ENCODE measurements at places on chromosomes 2 and 18.
A peak's percentile ranks its signal among the peaks of the same experiment; 100 is the strongest.

DNA sequence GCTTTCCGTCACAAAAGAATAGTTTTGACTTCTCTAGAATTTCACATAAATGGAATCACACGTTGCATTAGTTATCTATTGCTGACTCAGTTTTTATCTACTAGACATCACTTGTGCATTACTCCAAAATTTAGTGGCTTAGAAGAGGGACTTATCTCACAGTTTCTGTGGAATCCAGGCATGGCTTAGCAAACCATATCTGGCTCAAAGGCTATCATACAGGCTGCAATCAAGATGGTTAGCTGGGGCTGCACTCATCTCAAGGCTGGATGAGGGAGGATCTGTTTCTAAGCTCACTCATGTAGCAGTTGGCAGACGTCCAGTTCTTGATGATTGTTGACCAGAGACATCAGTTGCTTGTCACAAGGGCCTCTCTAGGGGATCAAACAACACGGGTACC, 6.6 kb upstream of the DSC3 start:
- DNase-seq: peak; percentile 23

GRCh38 chr18:75167759-75168618, 41.0 kb downstream of the PTGR3 start:
- peak; percentile 89 for DNase-seq

GRCh38 chr2:147110317-147110716, 734.5 kb upstream of the ACVR2A start:
- peak; percentile 29 for DNase-seq

GRCh38 chr18:30175061-30175574, 867.4 kb downstream of the DSC3 start:
- no peak for DNase-seq

GRCh38 chr2:78383576-78383975, 641.9 kb upstream of the REG3G start:
- no peak for DNase-seq

GRCh38 chr2:70779491-70779890, 11.0 kb downstream of the FIGLA start:
- no peak for DNase-seq

- DNase-seq: no peak
Measured at GRCh38 chr2:181540421-181540820, 83.2 kb downstream of the ITGA4 start.

DNA sequence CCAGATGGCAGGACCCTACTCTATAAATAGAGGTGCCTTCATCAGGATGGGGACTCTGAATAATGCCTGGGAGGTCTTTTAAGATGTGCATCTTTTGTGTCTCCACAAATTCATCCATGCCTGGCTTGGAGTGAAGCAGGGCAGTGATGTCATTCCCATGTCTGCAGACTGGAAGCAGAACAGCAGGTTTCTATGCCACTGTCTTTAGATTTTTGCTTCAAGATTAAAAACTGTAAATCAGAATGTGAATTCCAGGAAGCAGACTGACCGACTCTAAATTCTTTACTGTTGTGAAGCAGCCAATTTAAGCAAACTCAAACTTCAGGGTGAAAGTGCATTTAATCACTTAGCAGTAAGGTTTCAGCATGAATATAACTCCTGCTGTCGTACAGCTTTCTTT, 159.3 kb downstream of the SCG2 start:
- DNase-seq: no peak

DNA sequence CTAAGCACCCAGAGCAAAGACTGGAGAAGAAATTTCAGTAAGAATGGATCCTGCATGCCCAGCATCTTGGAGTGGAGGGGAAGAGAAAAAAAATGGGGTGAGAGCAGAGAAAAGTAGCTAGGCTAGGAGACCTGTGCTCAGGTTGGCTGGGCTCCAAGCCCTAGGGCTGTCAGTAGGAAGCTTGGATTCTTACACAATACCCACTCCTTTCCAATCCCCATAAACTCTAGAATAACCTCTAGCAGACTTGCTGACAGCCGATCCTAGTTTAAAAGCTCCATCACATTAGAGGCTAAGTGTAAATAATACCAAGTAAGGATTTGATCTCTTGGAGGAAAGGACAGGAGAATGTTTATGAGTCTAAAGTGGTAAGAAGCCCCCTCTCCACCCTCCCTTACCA, 46.2 kb upstream of the NABP1 start:
- DNase-seq: peak; percentile 24

DNA sequence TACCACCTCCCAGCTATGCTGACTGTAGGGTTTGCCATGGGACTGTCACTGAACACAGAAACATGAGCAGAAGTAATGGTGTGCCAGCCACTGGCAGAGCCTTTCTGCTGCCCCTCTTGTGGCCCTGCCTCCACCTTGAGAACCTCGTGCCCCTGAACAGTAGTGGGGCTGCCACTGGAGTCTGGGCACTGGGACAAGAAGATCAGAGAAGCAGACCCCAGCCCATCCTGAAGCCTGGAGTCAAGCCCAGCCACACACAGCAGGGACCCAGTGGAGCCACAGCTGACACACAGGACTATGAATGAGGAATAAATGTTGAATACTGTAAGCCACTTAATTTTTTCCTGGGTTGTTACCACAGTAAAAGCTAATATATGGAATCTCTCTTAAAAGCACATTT, 159.6 kb downstream of the NCKAP5 start:
- DNase-seq: no peak

DNA sequence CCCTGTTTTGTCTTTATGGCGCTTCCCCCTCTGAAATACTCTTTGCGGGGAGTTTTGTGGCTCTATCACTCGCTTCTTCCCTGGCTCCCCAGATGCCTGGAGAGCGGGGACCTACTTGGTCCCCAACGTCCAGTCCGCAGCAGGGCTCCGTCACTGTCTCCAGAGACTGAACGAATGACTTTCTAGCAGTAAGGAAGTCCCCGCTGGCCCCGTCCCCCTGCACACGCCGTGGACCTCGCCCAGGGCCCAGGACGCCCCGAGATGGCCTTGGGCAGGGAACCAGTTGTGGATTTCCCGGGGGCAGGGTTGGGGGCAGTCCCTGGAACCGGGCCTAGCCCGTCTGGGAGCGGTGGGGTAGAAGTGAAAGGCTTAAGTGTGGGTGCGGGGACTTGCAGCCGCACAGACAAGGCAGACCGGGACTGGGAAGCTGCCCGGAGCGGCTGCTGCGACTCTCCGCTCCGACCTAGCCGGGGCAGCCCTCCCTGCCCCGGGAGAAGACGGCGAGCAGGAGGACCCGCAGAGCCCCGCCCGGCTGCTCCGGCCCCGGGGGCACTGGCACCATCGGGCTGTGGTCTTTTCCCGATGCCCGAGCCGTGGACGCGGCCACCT, 821 bp upstream of the EPHA4 start:
- DNase-seq: peak; percentile 78

GRCh38 chr2:134153294-134153880, 100.5 kb upstream of the MGAT5 start:
- no peak for DNase-seq

DNA sequence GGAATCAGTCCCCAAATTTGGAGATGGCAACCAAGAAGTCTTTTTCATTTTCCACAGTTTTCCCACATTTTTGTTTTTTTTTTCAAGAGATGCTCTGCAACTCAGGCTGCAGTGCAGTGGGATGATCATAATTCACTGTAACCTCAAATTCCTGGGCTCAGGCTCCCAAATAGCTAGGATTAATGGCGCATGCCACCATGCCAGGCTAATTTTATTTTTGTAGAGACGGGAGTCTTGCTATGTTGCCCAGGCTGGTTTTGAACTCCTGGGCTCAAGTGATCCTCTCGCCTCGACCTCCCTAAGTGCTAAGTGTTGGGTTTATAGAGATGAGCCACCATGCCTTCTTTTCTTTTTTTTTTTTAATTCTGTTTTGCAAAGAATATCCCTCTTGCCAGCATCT, 35.2 kb downstream of the PCBP1 start:
- no peak for DNase-seq

DNA sequence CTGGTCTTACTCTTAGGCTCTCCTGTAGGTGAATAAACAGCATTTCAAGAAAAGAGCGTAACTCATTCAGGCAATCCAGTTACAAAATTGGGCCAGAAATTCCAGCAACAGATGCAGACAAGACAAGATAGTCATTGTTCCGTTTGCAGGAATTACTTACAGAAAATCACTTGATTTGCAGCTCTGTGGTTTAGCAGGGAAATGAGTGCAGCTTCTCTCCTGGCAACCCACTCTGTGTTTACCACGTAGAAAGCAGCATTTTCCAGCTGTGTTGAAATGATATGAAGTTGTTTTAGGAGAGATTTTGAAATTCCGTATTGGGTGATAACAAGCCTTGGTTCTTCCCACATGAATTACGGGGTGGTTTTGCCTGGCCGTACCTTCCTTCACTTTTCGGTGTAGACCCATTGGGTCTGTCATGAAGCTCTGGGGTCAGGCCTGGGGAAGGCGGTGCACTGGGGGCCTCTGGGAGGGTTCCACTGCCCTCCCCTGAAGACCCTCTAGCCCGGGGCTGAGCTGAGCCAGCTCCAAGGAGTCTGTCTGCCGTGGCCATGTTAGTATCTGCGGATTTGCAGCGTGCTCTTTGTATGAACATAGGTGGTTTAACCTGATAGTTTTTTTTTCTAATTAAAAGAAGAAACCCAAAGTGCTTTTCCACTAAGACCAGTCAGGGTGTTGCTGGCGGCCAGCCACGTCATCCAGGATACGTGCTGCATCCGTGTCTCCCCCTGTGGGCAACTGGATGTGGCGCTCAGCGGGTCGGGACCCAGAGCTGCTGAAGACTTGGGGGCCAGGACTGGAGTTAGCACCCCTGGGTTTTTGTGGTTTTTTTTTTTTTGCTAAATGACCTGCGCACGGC, 58.9 kb upstream of the KCNG2 start:
- no peak for DNase-seq

- no peak for DNase-seq
Measured at GRCh38 chr18:25288340-25288938, 63.5 kb downstream of the ZNF521 start.

DNA sequence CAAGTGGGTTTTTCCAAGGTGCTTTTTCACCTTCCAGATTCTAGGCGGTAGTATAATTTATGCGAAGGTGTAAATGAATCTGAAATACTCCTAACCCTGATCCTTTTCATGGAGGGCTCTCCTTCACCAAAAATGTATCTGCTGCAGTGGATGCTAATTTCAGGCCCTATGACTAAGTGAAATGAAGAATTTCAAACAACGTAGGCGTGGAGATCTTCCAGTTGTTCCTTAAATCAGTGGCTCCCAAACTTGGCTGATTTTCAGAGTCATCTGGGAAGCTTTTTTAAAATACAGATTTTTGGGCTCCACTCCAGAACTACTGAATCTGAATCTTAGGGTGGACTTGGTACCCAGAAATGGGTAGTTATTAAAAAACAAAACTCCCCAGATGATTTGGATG, 5.5 kb downstream of the GCKR start:
- DNase-seq: no peak

DNA sequence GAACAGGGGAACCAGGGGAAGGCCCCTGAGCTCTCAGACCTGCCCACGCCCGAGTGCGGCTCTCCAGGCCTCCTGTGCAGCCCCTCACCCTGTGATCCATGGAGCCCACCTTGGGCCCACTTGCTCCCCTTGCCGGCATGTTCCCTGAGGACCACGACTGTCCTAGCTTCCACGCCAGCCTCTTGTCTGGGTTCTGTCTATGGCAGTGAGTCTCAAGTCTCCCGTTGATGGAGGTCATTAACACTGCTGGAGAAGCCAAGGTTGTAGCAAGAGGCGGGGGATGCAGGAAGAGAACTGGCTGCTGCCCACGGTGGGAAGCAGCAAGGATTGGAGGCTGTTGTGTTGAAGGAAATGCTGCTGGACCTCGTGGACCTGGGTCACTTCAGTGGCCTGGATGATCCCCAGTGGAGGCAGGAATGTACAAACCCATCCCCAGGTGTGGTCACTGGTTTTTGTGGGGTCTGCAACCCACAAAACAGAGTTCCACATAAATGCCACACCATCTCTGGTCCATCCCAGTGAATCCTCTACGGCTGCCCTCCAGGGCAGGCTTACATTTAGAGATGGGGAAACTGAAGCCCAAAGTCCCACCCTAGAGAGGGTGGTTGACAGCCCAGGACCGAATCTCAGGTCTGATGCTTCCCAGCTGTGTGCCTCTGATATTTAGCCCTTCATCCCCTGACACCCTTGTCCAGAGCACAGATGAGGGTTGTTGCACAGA, 150.3 kb downstream of the NDUFA10 start:
- no peak for DNase-seq

- DNase-seq: no peak
Measured at GRCh38 chr2:219480004-219480403, 18.7 kb upstream of the GMPPA start.

DNA sequence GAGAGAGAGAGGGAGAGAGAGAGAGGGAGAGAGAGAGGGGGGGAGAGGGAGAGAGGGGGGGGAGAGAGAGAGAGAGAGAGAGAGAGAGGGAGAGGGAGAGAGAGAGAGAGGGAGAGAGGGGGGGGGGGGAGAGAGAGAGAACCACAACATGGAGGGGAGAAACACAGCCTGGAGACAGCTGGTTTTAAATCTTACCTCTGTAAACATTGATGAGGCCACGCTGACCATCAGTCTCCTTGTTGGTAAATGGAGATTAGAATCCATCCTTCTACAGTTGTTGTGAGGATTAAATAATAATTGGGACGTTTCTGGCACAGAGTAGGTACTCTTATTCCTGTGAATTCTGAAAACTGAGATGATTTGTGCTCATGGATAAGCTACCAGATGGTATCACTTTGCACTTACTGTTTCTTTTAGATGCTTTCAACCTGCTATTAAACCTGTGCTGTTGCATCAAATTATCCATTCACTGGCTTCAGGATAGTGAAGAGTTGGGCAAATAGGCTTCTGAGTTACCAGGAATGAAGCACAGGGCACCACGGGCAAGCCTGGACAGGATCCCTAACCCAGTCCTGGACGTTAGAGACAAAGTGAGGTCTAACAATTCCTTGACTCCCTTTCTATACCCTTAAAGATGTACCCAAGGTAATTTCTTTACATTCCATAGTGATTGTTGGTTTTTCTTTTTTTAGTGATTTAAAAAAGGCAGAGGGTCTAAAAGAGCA, 318.1 kb downstream of the ZNF521 start:
- DNase-seq: peak; percentile 98

GRCh38 chr2:367246-367645, 79.4 kb upstream of the ALKAL2 start:
- no peak for DNase-seq

DNA sequence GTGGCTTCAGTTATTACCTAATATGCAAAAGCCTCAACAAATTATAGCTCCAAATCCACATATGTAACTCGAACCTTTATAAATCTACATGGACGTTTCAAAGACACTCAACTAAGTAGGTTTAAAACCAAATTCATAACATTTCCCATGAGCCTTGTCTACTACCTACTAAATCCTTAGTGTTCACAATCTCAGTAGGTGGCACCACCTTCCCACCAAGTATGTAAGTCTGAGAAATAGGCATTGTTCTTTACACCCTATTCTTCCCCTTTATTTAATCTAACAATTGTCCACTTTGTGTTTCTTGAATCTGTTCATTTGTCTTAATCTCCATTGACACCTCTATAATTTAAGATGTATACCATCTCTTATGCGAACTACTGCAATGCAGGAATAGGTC, 4.6 kb downstream of the PIGN start:
- DNase-seq: no peak

- no peak for DNase-seq
Measured at GRCh38 chr2:101500180-101500579, 25.3 kb upstream of the RFX8 start.

- no peak for DNase-seq
Measured at GRCh38 chr2:230661072-230661957, 51.3 kb upstream of the CAB39 start.
